ENCODE measurements at places on chromosomes 4 and X.
A peak's percentile ranks its signal among the peaks of the same experiment; 100 is the strongest.

DNA sequence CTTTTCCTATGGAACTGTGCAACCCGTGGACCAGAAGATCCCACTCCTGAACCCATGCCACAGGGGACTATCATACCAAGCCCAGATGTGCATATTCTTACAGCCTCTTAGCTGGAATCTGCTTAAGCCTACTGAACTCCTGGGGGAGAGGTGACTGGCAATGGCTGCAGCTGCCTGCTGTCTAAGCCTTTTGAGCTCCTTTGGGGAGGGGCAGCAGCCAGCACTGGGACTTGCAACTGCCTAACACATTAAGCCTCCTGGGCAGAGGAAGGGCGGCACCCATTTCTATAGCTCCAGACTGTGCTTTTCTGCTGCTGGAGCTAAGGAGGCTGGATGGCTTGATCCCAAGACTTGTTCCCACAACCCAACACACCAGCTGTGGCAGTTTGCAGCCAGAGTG lies 117.9 kb upstream of the VEGFC start:
- no peak for DNase-seq

DNA sequence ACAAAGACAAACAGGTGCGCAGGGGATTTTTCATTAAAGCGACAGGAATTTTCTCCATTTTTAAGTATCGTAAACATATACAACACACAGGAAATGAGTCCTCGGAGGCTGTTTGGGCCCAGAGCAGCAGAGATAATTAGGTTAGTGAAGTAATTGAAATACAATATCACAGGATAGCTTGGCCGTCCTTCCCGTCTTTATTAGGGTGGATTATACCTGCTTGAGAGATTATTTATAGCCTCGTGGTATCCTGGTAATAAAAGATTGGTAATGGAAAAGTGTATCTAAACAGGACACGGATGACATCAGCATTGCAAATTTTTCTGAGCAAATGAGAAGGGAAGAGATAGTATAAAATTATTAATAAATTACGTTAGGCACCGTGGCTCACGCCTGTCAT lies 68.2 kb downstream of the CRLF2 start:
- DNase-seq: no peak

- DNase-seq: no peak
Measured at GRCh38 chrX:153600032-153600373, 1.1 kb upstream of the CCNQ start.

GRCh38 chr4:85994576-85994975 lies 365.3 kb downstream of the MAPK10 start:
- no peak for DNase-seq

GRCh38 chr4:41072021-41072777 lies 142.1 kb downstream of the APBB2 start:
- DNase-seq: no peak

DNA sequence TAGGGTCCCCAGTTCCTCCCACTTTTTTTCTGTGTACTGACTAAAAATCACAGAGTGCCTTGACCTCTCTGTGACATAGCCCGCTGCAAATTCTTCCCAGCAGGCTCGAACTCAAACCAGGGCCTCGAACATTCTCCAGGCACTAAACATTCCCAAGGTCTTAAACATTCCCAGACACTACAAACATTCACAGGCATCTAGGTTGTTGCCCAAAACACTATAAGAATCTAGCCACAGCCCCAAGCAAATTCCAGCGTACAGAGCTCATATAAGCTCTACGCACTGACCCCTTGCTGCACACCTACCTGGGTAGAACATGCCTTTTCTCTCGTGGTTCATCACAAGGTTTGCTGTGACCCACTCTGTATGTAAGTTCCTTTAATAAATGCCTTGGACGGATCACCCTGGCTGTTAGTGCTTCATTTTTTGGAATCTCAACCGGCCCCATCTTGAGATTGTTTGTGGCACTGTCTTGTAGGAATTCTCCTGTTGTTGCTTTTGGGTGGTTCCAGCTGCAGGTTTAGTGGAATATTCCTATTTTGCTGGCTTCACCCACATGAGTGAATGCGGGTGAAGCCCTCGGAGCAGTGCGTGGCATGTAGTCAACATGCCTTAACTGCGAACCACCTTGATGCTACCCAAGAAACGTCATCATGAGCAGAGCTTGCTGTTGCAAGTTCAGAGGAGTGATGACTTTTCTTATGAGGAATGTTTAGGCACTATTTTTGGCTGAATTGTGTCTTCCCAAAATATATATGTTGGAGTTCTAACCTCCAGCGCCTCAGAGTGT lies 230.0 kb downstream of the HS3ST1 start:
- DNase-seq: no peak

DNA sequence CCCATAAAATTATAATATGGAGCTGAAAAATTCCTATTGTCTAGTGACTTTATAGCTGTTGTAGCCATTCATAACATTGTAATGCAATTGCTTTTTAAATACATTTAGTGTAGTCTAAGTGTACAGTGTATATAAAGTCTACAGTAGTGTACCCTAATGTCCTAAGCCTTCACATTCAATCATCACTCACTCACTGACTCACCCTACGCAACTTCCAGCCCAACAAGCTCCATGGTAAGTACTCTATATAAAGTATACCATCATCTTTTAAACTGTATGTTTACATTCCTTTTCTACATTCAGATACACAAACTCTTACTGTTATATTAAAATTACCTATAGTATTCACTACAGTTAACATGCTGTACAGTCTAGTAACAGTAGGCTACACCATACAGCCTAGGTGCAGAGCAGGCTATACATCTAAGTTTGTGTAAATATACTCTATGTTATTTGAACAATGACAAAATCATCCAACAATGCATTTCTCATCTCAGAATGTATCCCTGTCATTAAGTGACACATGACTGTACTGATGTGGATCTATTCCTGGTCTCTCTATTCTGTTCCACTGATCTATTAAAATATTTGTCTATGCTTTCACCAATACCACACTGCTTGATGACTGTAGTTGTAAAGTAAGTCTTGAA lies 33.7 kb downstream of the CLOCK start:
- DNase-seq: no peak

- DNase-seq: no peak
Measured at GRCh38 chr4:42148425-42148824, 4.0 kb downstream of the BEND4 start.

GRCh38 chr4:10582059-10582686 lies 102.4 kb downstream of the CLNK start:
- DNase-seq: peak; percentile 49

GRCh38 chr4:88268913-88269312 lies 15.4 kb downstream of the PPM1K start:
- no peak for DNase-seq

DNA sequence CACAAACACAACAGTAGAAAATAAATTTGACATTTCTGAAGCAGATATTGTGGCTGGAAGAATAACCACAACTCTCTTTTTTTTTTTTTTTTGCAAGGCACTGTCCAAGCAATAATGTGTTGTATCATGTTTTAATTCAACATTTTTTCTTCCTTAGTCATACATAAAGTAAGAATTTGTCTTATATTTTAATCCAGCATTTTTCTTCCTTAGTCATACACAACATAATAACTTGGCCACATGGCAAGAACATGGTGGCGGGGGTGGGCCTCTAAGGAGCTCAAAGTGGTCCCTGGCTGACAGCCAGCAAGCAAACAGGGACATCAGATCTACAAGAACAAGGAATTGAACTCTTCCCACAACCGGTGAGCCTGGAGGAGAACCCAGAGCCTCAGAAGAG lies 20.2 kb downstream of the FBXW7 start:
- DNase-seq: no peak

GRCh38 chrX:136747003-136747986 lies 33.4 kb downstream of the ARHGEF6 start:
- DNase-seq: peak; percentile 69

GRCh38 chr4:39308611-39309010 lies 57.6 kb downstream of the RFC1 start:
- DNase-seq: no peak

- DNase-seq: no peak
Measured at GRCh38 chrX:3145716-3146115, 104.4 kb downstream of the ARSF start.
